Activated naive CD4-positive, alpha-beta T cell (primary cell): ENCODE measurements at places on chromosomes 4 and X.

- DNase-seq, result no peak
These were observed 148.7 kb downstream of the AFAP1 start for GRCh38 chr4:7790999-7791398.

- no peak for DNase-seq
These were observed 10.8 kb downstream of the CETN2 start for GRCh38 chrX:152819732-152820131.

DNA sequence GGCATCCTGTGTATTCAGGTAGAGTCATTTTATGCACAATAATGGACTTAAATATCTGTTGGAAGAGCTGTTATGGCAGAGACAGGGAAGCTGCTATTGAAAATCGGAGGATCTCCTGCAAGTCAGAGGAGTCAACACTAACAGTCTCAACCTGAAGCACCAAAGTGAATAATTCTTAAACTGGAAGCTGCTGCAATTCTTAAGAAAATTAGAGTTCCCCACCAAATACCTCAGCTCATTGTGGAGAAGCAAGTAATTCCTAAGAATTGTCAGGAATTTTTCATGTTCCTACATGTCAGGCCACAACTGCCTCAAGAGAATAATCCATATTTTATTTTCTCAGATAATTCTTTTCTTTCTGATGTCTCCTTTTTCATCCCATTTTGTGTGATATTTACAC, 892.6 kb upstream of the LCORL start:
- DNase-seq, result no peak

DNA sequence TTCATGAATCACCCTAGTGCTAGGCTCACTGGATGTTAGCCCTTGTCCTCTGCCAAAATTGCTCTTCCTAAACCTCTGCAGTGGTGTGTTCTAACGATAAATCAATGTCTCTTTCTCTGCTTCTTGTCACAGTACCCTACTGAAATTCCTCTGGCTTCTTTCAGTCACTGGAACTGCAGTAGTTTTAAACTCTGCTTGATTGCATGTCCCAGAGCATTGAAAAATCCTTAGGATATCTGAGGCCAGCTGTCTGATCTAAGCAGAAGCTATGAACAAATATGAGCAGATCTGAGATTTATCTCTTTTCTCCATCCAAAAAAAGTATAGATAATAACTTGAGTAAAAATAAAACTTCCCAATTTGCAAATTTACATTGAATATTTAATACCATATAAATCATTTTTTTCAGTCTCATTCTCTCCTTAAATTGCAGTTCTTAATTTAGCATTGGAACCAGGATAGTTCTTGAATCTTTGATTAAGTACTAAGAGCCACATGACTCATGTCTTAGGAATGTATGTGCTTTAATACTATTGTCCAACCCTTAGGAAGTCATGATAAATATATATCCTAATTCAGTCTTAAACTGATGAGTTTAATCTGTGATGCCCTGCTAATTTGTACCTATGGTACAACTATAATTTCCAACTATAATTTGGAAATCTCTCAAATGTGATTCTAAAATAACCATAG, 169.7 kb downstream of the PDHA2 start:
- DNase-seq, result no peak
